ENCODE measurements at places on chromosomes 16 and 17. TPM values are rescaled to one million over a fixed set of nuclear protein-coding genes. Genes with fewer than 3 reads are reported as not detected.

DNA sequence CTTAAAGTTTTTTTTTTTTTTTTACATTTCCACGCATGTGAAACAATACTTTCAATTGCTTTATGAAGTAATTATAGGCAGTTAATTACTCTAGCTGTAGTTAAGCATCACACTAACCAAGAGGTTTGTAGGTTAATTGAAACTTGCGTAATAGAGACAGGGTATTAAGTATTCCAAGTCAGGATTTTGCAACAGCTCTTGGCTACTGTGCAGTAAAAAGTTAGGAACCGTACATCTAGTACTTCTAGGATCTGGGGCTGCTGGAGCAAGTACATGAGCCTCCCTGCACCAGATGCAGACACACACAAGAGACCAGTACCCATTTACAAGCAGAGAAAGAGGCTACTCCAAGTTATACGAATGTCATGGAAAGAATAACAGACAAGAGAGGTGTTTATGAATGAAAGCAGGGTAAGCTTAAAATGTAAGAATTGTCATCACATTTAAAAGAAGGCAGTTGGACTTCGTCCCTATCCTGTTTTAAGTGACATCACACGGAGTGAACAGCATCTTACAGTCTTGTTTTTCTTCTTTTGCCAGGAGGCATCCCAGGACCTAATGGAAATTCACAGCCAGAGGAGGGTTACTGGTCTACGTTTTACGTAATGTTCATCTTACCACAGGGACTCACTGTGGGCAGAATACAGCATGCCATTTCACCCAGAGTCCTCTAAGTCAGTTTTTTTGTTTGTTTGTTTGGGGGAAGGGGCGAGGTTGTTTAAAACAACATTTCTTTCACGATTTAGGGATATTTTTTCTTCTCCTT, 379.6 kb upstream of the PSMD7 start:
- no peak overlapping the region for H3K4me3 ChIP-seq
- no peaks in the 10 kb centered on the region for H3K4me1 ChIP-seq
- DNase-seq, result no peak
- peak overlapping the region; percentile 22 for H3K27ac ChIP-seq
- H3K36me3 ChIP-seq, result no peaks in the 10 kb centered on the region
- no peaks in the 10 kb centered on the region for H3K27me3 ChIP-seq

DNA sequence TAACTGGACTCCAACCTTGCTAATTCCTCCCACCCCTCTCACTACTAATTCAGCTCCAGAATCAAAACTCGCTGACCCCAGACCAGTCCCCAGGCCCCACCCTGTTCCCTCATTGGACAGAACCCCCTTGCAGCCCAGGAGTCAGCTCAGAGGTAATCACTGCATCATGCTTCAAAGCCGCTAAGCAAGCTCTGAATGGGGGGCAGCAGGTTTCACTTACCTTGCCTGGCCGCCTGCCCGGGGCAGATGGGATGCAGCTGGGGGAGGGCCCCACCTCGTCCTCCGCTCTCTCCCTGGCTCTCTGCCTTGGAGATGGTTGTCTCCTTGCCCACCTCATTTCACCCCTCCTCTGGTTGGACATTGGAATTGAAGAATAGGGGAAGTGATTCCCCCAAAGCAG, 4.8 kb upstream of the NGFR start:
- H3K27me3 ChIP-seq, result peaks cover 4% of the 10 kb centered on the region
- H3K36me3 ChIP-seq, result no peaks in the 10 kb centered on the region
- H3K27ac ChIP-seq, result no peak overlapping the region
- H3K4me1 ChIP-seq, result peaks cover 19% of the 10 kb centered on the region
- no peak for DNase-seq

DNA sequence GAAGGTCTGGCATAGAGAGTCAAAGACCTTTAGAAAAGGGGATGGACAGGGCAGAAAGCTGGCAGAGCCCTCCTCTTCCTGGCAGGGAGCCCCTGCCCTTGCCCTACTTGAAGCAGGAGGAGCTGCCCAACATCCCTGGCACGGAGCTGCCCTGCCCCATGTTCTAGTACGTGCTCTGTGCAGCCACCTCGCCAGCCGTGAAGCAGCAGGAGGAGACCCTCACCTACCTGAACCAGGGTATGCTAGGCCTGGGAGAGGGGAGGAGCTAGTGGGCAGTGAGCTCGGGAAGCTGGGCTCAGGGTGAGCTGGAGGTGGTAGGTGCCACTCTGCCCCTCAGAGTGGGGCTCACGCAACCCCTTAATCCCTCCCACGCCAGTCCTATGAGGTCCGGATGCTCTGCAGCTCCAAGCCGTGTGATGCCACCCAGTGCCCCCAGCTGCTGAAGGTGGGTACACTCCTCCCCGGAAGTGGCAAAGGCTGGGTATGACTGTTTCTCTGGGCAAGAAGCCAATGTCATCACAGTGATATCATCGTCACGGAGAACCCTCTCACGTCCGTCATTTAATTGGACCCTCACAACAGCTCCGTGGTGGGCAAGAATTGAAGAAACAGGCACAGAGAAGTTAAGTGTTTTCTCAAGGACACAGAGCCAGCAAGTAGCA, 12.7 kb upstream of the STAC2 start:
- H3K4me1 ChIP-seq, result peaks cover 4% of the 10 kb centered on the region
- DNase-seq, result no peak
- H3K27ac ChIP-seq, result no peak overlapping the region
- no peak overlapping the region for H3K4me3 ChIP-seq
- no peaks in the 10 kb centered on the region for H3K27me3 ChIP-seq

DNA sequence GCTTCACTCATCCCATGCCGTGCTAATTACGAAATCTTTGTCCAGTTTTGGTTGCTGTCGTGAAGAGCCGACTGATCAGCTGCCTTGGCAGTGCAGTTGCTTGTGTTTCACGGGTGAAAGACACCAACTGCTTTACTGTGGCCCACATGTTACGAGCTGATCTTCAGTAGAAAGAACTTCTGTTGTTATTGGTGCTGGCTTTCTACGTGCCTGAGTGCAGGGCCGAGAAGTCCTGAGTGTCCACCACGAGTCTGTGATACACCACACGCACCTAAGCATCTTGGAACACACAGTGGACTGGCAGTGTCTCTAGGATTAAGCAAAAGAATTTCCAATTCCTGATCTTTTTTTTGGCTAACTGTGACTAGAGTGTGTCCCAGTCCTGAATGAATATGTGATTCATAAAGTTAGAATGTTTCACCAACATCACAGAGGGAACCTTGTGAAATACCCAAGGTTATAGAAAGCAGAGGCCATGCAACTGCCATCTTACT, 70.4 kb upstream of the CLEC18A start:
- peaks cover 9% of the 10 kb centered on the region for H3K36me3 ChIP-seq
- H3K27me3 ChIP-seq, result no peaks in the 10 kb centered on the region
- no peak overlapping the region for H3K4me3 ChIP-seq

GRCh38 chr17:28634206-28634865, 10.6 kb downstream of the BLTP2 start:
- no peaks in the 10 kb centered on the region for H3K4me1 ChIP-seq
- H3K4me3 ChIP-seq, result no peak overlapping the region
- H3K36me3 ChIP-seq, result peaks cover 99% of the 10 kb centered on the region

The PDILT gene
- total RNA-seq, result not detected
